ENCODE measurements at places on chromosomes 7 and 10.

DNA sequence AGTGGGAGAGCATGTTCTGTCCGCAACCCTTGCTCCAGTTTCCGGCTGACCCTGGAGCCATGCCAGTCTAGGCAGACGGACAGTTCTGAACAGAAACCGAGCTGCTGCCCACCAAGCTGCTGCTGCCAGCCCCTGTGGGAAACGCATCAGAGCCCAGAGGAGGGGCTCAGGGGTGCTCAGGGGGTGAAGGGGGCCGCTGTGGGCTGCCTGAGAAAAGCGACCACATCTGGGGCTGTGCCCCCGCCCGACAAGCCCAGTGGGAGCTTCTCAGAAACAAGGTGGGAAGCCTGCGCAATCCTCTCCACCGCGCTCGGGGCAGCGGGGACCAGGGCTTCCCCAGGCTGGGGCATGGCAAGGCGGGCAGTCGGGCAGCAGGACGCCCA lies 38.8 kb upstream of the CFAP46 start:
- DNase-seq: no peak

DNA sequence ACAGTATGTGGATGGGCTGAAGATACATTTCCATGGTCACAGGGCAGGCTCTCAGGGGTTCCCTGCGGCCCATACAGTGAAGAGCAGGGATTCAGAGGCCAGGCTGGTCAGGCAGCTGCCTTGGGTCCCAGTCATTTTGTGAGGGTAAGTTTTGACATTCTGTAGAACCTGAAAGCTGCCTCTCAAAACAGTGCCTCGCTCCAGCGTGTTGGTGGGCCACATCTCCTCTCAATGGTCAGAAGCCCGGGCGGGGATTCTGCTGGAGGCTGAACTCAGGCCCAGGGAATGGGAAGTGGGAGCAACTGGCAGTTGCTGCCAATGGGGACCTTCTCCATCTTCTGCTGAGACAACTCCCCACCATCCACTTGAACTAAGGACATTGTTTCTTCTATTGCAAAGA lies 190.0 kb downstream of the PTPN20 start:
- DNase-seq: no peak

- DNase-seq: no peak
These were observed 1.5 kb downstream of the FRAT1 start for GRCh38 chr10:97320480-97321031.

DNA sequence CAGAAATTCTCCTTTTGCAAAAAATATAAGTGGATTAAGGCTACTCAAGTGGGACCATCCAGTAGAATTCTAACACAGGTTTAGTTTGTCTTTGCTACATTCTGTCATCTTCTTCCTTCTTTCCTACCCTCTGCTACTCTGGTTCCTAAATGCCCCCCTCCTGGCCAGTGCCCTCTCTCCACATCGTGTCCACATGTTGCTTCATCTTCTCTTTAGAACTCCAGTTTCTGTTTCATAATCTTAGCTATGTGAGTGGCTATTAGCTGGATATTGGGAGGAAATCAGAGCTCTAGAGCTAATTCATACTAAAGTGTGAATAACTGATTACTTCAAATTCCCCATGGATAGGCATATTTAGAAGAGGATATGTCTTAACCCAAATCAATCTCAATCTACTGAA lies 528.5 kb downstream of the LRMDA start:
- DNase-seq: no peak
